Immature natural killer cell (primary cell): ENCODE measurements at places on chromosomes 13 and 19.

GRCh38 chr13:99308471-99309087 lies 1.4 kb upstream of the GPR183 start:
- DNase-seq: no peak

DNA sequence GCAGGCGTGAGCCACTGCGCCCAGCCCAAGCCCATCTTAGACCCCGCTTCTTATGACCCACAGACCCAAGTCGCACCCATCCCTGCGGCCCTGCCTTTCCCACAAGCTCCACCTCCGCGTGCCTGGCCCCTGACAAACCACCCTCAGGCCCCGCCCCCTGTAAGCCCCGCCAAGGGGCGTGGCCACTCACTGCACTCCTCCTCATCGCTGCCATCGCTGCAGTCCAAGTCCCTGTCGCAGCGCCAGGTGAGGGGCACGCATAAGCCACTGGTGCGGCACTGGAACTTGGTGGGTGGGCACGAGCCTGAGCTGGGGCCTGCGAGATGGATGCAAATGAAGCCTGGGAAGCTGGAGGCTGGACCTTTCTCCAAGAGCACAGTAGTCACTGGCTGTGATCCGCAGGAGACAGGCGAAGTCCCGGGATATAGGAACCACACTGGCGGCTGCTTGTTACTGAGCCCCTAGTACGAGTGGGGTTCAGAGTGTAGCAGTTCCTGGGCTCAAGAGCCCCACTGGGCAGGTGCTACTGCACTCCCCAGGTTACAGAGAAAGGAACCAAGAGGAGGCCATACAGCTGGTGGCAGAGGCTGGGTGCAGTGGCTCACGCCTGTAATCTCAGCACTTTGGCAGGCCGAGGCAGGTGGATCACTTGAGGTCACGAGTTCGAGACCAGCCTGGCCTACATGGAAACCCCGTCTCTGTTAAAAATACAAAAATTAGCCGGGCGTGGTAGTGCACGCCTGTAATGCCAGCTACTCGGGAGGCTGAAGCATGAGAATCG lies 3.1 kb downstream of the CD320 start:
- DNase-seq: no peak

DNA sequence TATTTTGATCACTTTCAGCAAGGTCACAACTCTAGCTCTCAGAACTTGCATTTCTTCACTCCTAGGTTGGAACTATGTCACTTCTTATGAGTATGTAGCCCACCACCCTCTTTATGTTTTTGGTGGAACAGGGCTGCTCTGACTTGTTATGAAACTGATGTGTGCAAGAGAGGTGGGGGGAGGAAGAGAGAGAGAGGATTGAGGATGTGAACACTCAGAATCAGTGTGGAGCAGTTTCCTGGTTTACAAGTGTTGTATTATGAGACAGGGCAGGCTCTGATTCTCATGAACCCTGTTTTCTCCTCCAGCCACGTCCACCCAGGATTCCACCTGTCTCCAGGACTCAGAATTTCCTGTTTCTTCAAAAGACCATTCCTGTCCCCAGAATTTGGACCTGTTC lies 16.1 kb downstream of the ZNF317 start:
- DNase-seq: no peak

GRCh38 chr13:48492096-48492440 lies 40.8 kb downstream of the RCBTB2 start:
- no peak for DNase-seq

- DNase-seq: no peak
Observed at GRCh38 chr13:21511849-21512248, 52.7 kb upstream of the ZDHHC20 start.

DNA sequence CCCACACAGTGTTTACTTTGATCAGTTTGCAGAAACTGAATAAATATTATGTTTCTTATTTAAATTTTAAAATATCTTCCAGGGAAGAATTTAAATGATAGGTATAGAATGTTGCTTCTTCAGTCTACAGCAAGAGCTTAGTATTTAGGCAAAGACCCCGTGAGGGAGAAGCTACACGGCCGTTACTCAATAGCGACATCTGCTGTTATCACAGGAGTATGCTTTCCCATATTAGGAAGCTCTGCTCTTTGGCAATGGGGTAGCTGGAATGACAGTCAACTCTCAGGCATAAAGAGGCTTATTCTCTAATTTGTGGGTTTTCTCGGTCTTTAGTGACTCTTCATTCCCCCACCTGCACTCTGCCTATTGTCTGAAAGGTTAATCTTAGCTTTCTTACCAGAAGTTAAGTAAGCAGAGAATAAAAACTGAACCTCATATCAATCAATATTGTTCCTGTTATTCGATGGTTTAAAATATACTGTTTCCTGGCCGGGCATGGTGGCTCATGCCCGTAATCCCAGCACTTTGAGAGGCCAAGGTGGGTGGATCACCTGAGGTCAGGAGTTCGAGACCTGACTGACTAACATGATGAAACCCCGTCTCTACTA lies 13.2 kb upstream of the LHFPL6 start:
- peak; percentile 23 for DNase-seq

DNA sequence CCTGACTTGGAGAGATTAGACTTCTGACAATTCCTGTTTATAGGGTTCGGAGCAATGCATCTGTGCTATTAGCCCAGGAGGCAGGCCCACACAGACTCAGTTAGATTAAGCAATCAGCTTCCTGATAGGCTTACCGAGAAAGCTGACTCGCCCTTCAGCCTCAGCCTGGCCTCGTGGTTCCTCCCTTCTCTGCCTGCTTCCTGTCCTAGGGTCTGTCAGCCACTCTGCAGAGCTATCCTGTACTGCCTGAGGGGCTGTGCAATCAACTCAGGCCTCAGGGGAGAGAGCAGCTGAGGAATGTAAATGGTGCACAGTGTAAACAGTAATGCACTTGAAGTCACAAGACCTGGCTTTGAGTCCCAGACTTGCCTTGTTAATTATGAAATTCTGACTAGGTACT lies 30.7 kb downstream of the HTR2A start:
- no peak for DNase-seq

GRCh38 chr19:45137179-45137761 lies 23.5 kb downstream of the NKPD1 start:
- no peak for DNase-seq

DNA sequence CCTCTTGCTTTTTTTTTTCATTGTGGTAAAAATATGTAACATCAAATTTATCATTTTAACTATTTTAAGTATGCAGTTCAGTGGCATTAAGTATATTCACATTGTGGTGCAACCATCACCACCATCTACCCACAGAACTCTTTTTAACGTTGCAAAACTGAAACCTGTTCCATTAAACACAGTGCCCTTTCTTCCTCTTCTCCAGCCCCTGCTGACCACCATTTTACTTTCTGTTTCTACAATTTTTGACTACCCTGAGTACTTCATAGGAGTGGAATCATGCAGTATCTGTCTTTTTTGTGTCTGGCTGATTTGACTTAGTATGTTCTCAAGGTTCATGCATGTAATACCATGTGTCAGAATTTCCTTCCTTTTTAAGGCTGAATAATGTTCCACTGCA lies 153.1 kb downstream of the FGF9 start:
- DNase-seq: no peak

DNA sequence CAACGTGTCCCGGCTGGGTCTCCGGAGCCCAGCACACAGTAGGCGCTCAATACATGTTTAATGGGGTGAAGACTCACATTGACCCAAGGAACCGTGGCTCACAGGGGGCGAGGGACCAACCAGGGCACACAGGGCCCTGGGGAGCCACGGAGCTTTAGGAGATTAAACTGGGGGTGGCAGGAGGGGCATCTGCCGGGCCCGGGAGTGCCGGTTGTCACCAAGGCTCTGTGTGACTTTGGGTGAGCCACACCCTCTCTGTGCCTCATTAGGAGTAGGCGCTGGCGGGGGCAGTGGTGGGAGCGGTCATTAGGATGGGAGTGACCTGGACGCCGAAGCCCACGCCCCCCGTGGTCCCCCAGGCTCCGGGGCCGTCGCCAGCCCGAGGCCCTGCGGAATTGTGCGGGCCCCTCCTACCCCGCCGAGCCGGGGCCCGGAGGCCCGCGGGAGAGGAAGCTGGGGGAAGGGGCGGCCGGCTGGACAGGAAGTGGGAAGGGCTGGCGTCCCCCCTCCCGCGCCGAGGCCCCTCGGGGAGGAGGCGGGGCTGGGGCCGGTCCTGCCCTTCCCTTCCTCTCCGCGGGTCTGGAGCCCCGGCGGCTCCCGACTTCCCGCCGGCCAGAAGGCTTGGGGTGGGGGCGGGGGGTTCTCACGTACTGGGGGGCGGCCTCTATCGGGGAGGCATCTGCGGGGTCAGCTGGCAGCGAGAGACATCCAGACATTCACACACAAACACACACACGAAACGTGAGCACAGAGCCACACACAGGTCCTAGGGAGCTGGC lies 1.8 kb upstream of the SSBP4 start:
- peak; percentile 56 for DNase-seq

DNA sequence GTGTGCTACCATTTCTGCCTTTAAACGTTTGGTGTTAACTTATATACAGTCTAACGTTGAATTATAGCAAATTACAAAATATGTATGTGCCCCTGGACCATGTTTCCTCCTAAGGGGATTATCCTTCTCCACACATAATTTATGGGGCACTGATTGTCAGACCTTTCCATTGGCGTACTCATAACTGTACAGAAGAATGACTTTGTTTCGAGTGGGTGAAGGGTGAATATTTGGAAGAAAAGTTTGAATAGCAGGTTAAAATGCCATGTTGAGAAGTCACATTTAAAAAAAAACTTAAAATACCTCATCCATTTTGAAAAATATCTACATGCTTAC lies 58.8 kb downstream of the SLC10A2 start:
- DNase-seq: no peak

GRCh38 chr19:29678484-29679106 lies 13.3 kb downstream of the PLEKHF1 start:
- DNase-seq: no peak

GRCh38 chr13:46996316-46997030 lies 99.6 kb upstream of the HTR2A start:
- no peak for DNase-seq

DNA sequence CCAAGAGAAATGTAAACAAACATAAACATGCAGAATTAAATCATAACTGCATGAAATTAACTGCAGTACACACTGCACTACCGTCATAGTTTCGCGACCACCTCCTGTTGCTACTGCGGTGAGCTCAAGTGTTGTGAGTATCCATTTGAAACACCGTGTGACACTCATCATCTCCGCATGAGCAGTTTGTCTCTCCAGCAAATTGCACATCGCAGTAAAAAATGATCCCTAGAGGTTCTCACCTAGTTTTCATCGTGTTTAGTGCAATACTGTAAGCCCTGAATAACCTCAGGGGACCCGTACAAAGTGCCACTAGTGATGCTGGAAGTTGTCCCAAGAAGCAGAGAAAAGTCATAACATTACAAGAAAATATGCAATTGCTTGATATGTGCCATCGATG lies 147.7 kb downstream of the DPF1 start:
- no peak for DNase-seq

DNA sequence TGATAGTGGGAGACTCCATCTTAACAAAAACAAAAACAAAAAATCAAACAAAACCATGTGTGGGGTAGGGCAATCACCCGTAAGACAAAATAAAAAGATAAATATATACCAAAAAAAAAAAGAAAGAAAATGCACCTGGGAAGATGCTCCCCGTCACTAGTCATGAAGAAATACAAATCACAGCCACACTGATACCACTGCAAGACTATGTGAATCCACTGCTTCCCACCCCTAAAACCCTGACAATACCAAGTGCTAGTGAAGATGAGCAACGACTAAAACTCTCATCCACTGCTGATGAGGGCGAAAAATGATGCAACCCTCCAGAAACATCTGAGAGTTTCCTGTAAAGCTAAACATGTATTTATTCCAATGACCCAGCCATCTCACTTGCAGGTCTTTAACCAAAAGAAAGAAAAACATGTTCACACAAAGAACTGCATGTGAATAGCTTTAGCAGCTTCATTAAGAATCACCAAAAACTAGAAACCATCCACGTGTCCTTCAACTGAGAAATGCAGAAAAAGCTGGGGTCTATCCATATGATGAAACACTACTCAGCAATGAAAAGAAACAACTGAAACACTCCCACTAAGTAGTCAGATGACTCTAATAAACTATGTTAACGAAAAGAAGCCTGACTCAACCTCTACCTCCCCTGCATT lies 31.7 kb downstream of the BRD4 start:
- no peak for DNase-seq

DNA sequence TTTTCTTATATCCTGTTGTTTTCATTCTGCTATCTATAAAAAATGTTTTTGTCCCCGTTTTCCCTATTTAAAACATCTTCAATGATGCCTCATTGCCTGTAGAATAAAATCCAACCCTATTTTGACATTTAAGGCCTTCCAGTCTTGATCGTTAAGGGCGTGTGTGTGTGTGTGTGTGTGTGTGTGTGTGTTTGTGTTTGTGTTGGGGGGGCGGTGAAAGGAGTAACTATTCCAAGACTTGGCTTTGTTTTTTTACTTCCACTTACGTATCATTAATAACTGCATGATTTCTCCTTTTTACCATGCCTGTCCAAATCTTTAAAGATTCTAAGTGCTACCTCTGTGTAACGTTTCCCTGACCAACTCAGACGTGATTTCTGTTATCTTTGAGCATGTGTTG lies 784 bp downstream of the PIBF1 start:
- peak; percentile 3 for DNase-seq

DNA sequence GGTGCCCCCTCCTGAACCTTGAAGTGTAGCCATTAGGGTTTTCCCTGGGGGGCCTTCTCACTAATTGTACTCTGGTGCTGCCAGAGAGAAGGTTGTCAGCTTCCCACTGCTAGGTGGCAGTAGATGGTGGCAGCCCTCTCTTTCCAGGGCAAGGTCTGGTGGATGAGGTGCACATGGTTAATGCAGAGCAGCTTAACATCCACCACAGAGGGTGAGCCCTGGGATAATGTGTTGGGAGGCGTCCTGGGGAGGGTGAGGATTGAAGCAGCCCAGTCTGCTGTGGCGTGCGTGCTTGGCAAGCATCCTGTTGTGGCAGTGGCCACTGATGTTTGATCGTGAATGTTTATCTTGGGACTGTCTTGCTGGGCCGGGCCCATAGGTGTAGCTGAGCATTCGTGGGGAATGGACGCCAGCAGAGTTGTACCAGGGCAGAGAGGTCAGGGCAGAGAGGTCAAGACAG lies 5.8 kb downstream of the EGLN2 start:
- no peak for DNase-seq

- no peak for DNase-seq
Observed at GRCh38 chr19:17495639-17496296, 15.7 kb upstream of the PGLS start.

DNA sequence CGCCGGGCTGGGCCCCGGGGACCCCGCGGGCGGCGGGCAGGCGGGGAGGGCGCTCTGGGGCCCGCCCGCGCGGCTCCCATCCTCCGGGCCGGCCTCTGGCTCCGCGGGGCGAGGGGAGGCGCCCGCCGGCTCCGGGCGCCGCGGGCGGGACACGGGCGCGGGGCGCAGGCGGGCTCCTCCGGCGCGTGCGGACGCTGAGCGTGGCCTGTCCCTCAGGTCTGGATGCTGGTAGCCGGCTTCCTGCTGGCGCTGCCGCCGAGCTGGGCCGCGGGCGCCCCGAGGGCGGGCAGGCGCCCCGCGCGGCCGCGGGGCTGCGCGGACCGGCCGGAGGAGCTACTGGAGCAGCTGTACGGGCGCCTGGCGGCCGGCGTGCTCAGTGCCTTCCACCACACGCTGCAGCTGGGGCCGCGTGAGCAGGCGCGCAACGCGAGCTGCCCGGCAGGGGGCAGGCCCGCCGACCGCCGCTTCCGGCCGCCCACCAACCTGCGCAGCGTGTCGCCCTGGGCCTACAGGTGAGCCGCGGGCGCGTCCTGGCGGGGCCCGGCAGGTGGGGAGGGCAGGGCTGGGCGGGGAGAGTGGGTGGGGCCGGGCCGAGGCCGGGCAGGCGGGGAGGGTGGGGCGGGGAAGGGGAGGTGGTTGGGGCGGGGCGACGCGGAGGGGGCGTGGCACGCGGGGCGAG lies 420 bp downstream of the IL17D start:
- peak; percentile 77 for DNase-seq
